Stimulated activated CD8-positive, alpha-beta memory T cell treated with anti-CD3 and anti-CD28 coated beads, Interleukin-2, amount 100 ng/mL, for 1 hour (primary cell): ENCODE measurements at places on chromosomes 5 and 9.

DNA sequence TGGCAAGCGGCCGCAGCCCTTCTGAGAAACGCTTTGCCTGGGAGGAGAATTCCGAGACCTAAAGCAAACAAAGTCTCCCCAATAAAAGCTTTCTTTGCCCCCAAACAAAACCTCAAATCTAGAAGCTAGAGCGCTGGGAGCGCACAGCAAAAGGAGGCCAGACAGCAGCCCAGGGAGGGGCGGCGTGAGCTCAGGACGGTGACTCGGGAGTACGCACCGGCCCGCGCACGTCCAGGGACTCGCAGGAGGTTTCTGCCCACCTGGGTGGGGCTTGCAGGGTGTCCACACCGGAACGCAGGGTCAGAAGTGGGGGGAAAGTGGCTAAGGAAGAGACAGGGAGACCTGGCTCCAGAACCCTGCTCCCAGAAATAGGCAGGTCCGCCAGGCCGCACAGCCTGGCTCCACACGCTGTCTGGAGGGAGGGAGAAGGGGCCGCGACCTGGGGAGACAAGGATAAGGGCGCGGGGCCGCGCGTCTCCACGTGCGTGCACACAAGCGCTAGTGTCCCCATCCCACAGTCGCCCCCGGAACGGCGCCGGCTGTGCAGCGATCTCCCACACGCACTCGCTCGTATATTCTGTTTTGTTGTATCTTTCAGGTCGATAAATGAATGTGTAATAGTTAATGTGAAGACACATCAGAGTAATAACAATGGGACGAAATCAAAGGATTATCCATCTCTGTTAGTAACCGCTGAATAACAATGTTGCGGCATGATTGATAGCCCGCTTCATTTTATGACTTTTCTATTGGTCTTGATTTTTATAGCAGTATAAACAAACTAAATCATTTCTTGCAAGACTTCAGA is 2.3 kb upstream of the OTP start:
- no peak for DNase-seq

DNA sequence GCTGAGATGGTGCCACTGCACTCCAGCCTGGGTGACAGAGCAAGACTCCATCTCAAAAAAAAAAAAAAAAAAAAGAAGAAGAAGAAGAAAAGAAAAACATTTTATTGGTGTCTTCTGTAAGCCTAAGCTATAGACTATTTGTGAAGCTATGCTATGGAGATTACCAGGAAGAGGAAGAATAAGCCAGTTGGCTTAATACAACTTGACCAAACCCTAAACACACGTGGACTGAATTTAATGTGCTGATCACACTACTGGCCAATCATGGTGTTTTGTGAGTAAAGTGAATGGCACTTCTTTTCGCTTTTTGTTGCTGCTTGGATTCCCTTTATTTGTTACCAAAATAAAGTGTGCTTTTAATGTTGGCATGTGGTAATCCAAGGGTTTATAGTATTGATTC is 49.9 kb downstream of the GGTA1 start:
- DNase-seq: no peak

DNA sequence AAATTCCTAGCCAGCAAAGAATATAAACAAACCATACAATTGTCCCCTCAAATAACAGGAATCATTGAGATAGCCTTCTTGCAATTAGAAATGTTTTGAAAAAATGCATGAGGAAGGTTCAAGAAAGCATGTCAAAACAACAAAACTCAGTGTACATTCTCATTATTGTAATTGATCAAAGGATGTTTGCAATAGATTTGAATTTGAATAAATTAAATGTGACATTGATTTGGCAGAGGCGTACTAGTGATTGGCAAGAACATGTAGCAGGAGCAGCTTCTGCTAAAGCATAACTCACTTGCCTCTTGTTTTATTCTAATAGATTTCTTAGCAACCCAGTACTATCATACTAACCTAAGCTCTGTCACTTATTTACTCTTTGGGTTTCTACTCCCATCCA is 19.9 kb downstream of the SMIM15 start:
- no peak for DNase-seq

GRCh38 chr5:132489871-132490483 is 596 bp downstream of the IRF1 start:
- DNase-seq: no peak

- no peak for DNase-seq
Measured at GRCh38 chr5:118611332-118611945, 376.9 kb downstream of the DTWD2 start.

DNA sequence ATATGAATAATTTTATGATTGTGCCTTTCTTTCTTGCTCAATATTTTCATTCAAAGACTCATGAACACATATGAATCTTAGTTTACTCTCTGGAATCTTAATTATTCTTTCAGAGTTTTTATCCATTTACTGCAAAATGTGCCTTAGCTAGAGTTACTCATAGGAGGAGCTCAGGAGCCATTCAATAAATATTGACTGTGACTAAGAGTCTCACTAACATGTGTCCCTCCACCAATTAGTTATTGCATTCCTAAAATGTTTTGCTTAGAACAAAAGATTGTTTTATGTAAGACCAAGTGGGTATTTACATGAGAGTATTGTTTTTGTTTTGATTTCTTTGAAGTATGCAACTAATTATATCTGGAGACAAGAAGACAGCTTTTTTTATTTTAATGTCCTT is 218.4 kb upstream of the MAST4 start:
- DNase-seq: no peak

GRCh38 chr5:106094839-106095238 is 1575.9 kb downstream of the EFNA5 start:
- DNase-seq: no peak

- DNase-seq: peak; percentile 18
Measured at GRCh38 chr5:75510836-75511434, 494 bp downstream of the CERT1 start.

DNA sequence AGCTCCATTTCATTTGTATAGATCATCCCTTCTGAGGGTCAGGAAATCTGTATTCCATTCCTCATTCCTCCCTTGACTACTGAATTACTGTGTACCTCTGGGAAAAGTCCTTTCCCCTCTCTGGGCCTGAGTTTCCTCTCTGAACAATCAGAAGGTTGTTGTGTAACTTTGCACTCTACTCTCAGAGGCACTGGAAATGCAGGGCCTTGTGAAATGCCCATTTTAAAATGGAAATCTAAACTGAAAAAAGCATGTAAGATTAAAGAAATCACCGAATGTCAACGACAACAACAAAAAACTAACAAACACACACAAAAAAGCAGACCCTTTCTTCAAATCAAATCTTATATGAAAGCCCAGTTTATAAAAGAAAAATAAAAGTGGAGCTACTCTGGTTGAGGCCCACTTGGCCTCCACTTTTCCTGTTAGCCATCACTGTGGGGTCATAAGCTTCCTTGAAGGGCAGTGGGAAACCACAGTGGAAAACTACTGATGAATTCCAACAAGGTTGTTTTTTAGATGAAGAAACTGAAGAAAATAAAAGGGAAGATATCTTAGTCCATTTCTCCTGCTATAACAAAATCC is 21.6 kb upstream of the GRPEL2 start:
- DNase-seq: no peak

GRCh38 chr5:97797994-97798451 is 615.0 kb upstream of the RIOK2 start:
- no peak for DNase-seq

DNA sequence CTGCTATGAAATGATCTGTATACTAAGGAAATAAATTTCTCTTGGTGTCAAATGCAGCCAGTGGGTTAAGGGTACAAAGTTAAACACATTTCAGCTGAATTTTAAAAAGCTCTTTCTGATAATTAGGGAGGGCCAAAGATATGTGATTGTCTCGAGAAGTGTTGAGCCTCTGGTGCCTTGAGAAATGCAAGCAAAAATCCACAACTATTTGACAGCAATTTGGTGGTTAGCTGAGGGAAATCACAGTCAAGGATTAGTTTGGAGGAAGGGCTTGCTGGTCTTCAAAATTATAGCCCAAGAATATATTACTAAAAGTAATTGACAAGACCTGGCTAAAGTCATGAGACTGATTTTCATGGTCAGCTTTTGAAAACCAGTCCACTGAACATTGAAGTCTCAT is 255.7 kb upstream of the PPP1R2B start:
- no peak for DNase-seq

GRCh38 chr5:157290981-157291711 is 25.2 kb downstream of the CYFIP2 start:
- no peak for DNase-seq

DNA sequence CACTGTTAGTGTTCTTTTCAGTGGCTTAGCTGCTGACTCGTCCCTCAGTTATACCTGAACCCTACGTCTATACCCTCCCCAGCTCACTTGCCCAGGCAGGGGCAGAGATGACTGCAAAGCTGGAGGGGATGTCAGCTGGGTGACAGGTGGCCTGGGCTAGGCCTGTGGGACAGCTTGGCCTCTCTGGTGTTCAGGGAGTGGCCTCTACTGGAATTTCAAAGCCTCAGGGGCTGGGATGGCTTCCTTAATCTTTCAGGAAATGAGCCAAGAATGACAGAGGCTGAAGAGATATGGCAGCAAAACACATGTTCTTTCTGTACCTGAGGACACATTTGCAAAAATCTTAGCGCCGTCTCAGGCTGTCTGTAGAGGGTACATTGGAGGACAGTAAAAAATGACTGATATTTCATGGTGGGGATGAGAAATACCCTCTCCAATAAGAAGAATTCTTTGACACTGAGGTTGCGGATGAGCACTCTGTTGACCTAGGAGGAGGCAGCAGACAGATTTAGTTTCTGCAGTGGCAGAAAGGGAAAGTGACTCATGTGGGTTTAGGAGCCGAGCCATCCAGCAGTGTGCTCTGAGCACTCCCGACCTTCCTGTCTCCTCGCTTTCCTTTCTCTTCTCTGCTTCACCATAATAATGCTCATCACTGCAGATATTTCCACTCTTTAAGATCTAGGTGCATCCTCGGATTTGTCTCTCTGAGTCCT is 54.4 kb downstream of the ENTREP1 start:
- no peak for DNase-seq

GRCh38 chr5:107121793-107122519 is 548.8 kb downstream of the EFNA5 start:
- DNase-seq: no peak

GRCh38 chr9:14687042-14687719 is 6.1 kb downstream of the ZDHHC21 start:
- DNase-seq: no peak

- DNase-seq: no peak
Measured at GRCh38 chr5:38830521-38831051, 15.2 kb upstream of the OSMR start.

DNA sequence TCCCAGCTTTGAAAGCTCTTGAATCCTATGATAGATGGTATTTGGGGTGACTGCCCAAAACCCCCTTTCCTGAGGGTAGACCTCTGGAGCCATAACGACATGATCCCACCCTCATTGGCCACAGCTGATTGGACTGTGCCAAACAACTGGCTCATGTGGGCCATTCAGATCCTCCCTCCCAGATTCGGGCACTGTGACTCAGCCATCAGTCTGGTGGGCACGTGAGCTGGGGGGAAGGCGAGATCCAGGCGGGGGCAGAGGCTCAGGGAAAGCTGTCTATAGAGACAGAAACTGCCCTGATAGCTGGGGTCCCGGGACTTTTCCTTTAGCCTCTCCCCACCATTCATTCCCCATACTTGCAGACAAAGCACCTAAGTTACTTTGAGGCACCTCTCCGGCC is 15.1 kb upstream of the NCS1 start:
- no peak for DNase-seq

DNA sequence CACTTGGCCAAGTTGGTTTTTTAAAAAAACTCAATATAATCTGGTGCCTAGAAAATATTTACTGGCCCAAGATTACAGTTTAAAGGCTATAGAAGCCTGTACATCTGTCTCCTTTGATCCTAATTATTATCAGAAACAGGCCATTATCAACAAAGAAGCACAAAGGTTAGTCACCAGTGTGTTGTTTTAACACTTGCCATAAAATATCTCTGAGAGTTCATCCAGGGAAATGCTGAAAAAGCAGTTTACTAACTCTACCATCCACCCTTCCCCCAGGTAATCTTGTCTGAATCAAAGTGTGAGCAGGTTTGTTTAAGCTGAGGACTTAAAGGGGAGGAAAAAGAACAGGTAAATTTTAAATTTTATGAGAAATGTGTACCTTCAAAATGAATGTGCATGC is 13.3 kb upstream of the TRPM6 start:
- DNase-seq: no peak

- no peak for DNase-seq
Measured at GRCh38 chr5:142221091-142221860, 103.5 kb downstream of the SPRY4 start.

DNA sequence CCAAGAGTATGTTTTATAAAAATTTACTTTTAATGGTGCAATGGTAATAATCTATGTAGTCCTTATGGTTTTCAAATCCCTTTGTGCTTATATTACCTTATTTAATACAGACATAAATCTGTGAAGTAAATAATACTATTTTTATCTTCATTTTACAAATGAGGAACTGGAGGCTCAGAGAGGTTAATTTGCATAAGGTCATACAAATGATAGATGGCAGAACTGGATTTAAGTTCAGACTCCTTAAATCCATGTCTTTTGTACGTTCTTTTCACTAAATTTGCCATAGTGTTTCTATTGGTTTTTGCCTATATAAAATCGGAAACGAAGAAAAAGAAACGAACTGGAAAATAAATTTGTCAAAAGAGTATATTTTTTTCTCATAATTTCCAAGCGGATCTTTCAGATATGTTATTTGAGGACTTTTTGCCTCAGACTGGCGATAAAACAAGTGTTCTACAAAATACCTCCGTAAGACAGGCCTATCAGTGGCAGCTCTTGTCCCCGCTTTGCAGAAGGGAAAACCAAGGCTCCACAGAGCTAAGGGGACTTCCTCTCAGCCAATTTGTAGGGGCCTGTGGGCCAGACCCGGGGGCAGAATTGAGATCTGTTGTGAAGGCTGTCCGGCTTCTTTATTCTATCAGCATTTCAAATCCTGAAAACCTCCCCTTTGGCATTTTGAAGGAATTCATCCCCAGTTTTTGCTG is 1.1 kb upstream of the TNFAIP8 start:
- DNase-seq: no peak

GRCh38 chr9:68749579-68750159 is 44.6 kb downstream of the PIP5K1B start:
- DNase-seq: no peak

GRCh38 chr5:87526131-87526530 is 113.4 kb upstream of the CCNH start:
- DNase-seq: no peak

- DNase-seq: peak; percentile 9
Measured at GRCh38 chr9:72271613-72272478, 93.2 kb downstream of the ZFAND5 start.

- DNase-seq: no peak
Measured at GRCh38 chr5:136749016-136749415, 383.7 kb upstream of the TRPC7 start.

DNA sequence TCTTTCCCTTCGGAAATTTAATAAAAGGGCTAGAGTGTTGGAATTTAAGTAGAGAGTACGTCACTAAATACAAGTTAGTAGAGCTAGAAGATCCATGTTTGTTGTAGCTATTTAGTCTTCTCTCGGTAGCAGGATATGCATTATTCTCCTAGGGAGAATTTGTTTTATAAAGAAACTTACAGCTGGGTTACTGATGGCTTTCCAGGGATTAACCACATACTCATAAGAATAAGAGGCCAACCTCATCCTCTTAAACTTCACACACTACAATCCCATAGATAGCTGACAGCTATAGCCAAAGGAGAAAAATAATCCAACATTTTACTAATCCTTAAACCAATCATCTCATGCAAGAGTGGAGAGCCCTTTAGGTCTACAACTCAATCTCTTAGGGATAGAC is 43.0 kb downstream of the TLE1 start:
- DNase-seq: no peak
